ENCODE measurements at places on chromosomes 7 and 10. TPM values are rescaled to one million over a fixed set of nuclear protein-coding genes. Genes with fewer than 3 reads are reported as not detected.

Gene INHBA
- total RNA-seq, result 58.7 TPM

Gene CYP26C1
- 0.06 TPM for total RNA-seq

Gene PTN
- 43.0 TPM for total RNA-seq

Gene ASB4
- total RNA-seq, result not detected

Gene LRRN3
- 42.8 TPM for total RNA-seq

Gene SUGCT
- total RNA-seq, result 14.7 TPM

Gene OGDHL
- total RNA-seq, result 0.26 TPM

Gene ASB10
- total RNA-seq, result not detected

Gene CLDN4
- 0.13 TPM for total RNA-seq

Gene DLG5
- 24.4 TPM for total RNA-seq

Gene GARIN1A
- total RNA-seq, result 1.6 TPM

Gene FAM25G
- not detected for total RNA-seq

Gene LRRC18
- total RNA-seq, result not detected

Gene CDC14C
- not detected for total RNA-seq

Gene CTAGE15
- 0.13 TPM for total RNA-seq

Gene CALHM3
- total RNA-seq, result not detected

Gene LIPF
- total RNA-seq, result not detected

Gene FBXO24
- 0.56 TPM for total RNA-seq

Gene DOCK1
- 80.1 TPM for total RNA-seq

Gene TES
- total RNA-seq, result 45.2 TPM

Gene AFAP1L2
- total RNA-seq, result 0.13 TPM

Gene RASA4
- 118 TPM for total RNA-seq

Gene CPA4
- total RNA-seq, result 0.92 TPM

Gene POMZP3
- 5.3 TPM for total RNA-seq

Gene VSTM2A
- total RNA-seq, result not detected

Gene ANXA8L1
- total RNA-seq, result not detected

Measured in aortic smooth muscle cell (primary cell).